Epithelial cell of proximal tubule (primary cell): ENCODE measurements at places on chromosomes 7 and 10. TPM values are rescaled to one million over a fixed set of nuclear protein-coding genes. Genes with fewer than 3 reads are reported as not detected.

The GOLGA7B gene
- 0.12 and 0.43 TPM in 2 replicates for total RNA-seq

The TRIM50 gene
- not detected in 2 replicates for total RNA-seq

The INMT gene
- total RNA-seq: 0.81 TPM in 1 of 2 replicates, not detected in the other

The HIP1 gene
- total RNA-seq: 10.6 TPM in 2 replicates

DNA sequence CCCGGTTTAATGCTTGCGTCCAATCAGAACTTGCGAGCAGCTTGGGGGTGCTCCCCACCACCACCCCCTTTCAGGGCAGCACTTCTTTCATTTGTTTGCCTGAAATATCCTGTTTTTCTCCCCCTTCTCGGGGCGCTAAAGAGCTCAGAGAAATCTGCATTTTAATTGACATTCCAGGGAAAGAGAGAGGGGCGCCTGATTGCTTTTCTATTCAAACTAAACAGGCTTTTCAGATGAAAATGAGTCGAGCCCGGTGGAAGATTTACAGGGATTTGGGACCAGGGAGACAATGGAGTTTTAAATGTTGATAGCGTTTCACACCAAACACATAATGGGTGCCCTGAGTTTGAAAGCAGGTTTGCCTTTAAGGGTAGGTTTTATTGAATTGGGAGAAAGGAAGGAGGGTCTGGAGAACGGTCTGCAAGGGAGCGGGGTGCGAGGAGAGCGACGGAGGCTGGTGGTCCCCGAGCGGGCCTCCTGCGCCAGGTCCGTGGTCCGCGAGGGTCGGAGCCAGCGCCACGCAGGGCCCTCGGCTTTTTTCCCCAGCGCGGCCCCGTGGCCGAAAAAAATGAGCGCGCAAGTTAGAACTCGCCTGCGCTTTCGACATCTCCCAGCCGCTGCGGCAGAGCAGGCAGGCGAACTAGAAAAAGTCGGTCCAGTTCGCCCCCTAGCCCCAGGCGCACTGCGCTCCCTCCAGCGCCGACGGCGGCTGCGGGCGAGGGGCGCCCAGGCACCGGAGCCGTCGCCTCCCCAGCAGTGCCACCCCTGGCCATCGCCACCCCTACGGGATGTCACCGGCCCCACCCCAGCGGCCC, 1.3 kb downstream of the FGFR2 start:
- no peak for DNase-seq

The DKK1 gene
- total RNA-seq: 3.2 and 39.9 TPM in 2 replicates

DNA sequence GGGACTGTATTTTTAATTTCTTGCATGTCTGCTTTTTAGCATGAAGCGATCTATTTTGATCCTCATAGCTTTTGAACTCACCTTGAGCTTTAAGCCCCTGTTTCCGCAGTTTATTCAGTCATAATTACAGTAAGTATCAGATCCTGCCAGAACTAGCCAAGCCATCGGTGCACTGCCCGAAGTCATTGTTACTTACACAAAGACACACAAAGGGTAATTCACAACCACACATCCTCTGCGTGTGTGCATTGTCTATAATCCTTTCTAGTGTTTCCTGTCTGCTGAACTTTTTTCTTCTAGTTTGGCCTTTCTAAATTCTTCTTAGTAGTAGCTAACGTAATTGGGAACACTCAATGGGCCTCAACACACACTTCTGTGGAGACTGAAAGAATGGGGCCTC, 133.0 kb downstream of the SFMBT2 start:
- DNase-seq: no peak

DNA sequence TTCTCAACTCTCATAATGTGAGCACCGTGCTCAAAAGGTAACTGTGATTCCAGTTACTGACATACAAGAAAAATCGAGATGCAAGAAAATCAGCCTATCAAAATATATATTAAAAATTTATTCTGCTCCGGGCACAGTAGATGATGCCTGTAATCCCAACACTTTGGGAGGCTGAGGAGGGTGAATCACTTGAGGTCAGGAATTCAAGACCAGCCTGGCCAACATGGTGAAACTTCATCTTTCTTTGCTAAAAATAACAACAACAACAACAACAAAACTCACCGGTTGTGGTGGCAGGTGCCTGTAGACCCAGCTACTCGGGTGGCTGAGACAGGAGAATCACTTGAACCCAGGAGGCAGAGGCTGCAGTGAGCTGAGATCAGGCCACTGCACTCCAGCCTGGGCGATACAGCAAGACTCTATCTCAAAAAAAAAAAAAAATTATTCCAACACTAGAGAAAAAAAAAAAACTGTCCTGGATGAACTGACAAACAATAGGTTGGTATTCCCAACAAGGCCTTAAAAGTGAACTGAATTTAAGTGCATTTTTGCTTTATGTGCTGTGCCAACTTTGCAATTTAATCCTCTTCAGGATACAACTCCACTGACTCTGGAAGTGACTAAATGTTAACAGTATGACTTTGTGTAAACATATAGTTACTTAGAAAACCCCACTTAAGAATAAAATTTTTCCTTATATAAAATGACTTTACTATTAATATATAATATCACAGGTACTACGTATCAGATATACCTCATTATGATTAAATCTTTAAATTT, 51.1 kb downstream of the JMJD1C start:
- DNase-seq: no peak

GRCh38 chr10:1552881-1553670, 184.2 kb downstream of the ADARB2 start:
- DNase-seq: no peak

DNA sequence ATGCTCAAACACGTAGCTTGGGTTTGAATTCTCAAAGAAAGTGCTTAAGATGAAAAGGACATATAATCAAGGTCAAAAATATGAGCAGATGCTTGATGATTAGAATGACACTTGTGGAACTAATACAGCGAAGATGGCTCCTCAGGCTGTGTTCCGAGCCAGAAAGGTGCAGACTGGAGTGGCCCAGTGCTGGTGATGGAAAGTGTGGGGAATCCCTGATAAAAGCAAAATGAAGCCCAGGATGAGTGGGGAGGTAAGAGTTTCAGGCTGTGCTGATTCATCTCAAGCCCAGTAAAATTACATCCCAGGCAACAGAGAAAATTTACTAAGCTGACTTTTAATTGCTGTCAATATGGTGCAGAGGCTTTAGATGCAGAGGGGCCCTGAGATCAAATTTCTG, 77.8 kb upstream of the IKZF1 start:
- no peak for DNase-seq

DNA sequence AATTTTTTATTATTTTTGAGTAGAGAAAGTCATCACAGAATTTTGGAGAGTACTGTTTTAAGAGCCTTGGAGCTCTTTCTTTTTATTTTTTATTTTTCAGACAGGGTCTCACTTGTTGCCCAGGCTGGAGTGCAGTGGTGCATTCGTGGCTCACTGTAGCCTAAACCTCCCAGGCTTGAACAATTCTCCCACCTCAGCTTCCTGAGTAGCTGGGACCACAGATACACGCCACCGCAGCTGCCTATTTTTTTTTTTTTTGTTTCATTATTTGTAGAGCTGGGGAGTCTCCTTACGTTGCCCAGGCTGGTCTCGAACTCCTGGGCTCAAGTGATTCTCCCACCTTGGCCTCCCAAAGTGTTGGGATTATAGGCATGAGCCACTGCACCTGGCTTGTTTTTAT, 10.6 kb downstream of the CPA4 start:
- no peak for DNase-seq

- no peak for DNase-seq
Observed at GRCh38 chr7:90209776-90210175, 1.8 kb upstream of the STEAP2 start.
